ENCODE measurements at places on chromosomes 1 and 21.

- no peak for DNase-seq
These were observed 3.3 kb downstream of the LHX4 start for GRCh38 chr1:180233191-180234011.

DNA sequence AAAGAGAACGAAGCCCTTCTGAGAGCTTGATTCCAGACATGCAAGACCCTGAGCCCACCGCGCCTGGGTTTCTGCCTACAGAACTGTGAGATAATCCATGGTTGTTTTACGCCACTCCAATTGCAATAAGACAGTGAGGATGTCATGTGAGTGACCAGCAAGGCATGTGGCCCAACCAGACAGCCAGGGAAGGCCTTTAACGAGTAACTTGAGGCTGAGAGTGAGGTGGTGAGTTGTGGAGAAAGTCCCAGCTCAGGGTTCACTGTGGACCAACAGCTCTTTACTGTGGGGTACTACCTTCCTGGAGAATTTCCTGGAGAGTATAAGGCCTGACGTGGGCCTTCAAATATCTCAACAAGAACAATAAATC lies 153.9 kb downstream of the ETS2 start:
- DNase-seq, result no peak

DNA sequence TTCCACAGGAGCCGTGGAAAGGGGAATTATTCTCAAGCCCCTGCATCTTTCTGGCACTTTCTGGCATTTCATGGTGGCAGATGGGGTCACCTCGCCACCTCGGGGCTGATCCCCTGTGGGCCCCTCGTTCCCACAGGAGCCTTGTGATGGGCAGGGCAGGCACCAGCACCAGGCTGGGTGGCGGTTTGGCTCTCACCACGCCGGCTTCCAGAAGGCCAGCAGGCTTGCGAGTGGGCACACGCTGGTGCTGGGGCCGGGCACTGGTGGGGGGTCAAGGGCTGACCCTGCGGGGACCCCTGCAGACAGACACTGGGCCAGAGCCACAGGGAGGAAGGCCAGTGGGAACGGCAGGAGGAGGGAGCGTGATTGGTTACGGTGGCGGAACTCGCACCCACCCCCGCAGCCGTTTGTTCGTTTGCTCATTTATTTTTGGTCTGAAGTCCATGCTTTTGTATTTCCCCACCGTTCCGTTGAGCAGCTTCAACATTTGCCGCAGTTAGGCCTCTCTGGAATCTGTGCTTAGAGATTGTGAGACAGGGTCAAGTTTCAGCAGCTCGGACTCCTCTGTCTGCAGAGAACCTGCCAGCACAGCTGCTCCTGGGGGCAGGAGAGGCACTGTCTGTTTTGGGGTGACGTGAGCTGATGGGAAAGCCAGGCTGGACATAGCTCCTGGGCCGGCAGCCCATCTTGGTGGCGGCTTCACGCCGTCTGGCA lies 5.3 kb downstream of the COL18A1 start:
- DNase-seq, result no peak

DNA sequence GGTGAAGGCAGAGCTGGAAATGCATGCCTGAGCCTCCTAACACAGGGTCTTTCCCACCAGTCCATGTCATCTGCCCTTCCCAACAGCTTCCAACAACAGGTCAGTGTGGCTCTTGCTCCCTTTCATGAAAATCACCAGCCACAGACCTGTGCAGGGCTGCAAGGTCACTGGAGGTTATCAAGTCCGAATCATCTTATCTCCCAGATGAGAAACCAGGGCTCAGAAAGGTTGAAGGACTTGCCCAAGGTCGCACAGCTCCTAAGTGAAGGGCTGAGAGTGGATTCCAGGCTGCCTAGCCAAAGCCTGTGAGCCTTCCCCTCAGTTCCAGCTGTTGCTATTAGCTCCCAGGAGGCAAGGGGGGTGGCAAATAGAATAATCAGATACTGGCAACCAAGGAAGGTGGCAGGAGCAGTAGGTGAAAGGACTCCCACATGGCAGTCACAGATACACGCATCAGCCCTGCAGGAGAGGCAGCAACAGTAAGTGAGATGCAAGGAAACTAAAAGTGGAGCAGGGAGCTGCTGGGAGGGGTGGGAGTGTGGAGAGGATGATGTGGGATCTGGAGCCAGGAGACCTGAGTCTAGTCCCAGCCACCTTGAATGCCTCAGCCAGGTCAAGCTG lies 74.2 kb downstream of the SSBP3 start:
- no peak for DNase-seq

GRCh38 chr1:185137896-185138545 lies 18.7 kb downstream of the TRMT1L start:
- no peak for DNase-seq

DNA sequence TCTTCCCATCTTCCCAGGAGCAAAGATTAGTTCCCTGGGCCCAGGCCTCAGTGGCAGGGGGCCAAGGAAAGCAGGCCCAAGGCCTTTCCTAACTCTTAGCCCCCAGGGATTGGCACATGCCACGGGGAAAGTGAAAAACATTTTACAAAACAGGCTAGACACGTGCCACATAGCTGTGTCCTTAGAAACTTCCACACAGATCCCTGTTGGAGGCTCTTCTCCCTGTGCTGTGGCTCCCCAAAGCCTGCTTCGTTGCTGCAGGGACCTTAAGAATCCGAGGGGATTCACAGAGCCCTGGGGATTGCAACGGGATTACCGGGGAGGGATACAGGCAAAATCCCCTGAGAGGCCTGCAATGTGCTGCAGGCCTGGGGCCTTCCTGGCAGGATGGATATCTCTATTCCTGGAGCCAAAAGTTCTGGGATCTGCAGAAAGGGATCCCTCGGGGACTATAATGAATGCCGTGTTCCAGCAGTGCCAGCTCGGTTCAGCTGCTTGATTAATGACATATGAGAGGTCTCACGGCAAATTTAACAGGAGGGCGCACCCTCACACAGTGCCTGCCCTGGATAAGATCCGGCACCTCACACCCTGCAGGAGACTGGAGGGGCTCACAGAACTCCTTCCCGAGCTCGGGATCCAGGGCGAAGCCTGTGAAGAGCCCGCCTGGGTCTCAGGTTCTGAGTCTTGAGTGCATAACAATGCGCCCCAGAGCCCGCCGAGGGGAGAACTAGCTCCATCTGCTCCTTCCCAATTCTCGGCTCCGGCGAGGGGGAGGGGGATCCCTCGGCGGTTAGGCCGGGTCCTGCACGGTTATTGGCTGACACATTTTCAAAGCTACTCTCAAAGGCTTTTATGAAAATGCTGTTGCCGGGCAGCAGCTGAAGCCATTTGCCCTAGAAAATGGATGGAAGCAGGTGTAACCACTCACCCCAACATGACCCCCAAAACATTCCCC lies 15.3 kb upstream of the RGS8 start:
- DNase-seq, result no peak

GRCh38 chr1:41268154-41268770 lies 26.2 kb upstream of the SCMH1 start:
- peak; percentile 19 for DNase-seq

DNA sequence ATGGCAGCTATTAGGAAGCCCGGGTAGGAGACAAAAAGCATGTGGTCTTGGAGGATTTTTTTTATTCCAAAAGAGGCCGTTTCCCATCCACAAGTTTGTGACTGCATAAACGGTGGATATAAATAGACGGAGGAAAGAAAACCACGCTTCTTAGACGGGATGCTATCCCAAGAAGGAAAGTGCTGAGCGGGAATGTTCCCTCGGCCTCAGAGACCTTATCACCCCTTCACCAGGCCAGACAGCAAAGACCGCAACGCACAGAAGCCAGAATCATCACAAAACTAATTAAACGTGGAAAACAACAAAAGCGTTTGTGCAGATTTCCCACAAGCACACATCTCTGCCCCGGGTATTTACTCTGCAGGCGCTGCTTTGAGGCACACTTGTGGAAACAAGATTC lies 43.2 kb downstream of the HLCS start:
- DNase-seq, result no peak

- no peak for DNase-seq
These were observed 10.9 kb downstream of the ERRFI1 start for GRCh38 chr1:8015036-8015808.

DNA sequence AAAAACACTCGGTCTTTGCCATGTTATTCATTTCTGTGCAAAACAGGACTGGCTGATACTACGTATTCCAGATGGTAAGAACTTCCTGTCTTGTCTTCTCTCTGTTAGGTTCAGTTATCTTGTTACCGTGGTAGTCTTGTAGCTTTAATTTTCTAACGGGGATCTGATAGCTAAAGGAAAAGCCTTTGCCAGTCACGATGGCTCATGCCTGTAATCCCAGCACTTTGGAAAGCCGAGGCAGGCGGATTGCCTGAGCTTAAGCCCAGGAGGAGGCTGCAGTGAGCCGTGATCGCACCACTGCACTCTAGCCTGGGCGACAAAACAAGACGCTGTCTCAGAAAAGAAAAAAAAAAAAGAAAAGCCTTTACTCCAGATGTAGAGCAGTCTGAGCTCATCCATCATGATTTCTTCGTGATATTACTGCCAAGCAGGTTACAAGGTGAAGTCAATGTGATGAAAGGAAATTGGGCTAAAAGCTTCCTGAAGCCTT lies 11.1 kb upstream of the MSTO1 start:
- no peak for DNase-seq

Measured in activated CD8-positive, alpha-beta memory T cell treated with anti-CD3 and anti-CD28 coated beads for 1 hour (primary cell).